ENCODE measurements at places on chromosomes 16 and 17. TPM values are rescaled to one million over a fixed set of nuclear protein-coding genes. Genes with fewer than 3 reads are reported as not detected.
A peak's percentile ranks its signal among the peaks of the same experiment; 100 is the strongest.

DNA sequence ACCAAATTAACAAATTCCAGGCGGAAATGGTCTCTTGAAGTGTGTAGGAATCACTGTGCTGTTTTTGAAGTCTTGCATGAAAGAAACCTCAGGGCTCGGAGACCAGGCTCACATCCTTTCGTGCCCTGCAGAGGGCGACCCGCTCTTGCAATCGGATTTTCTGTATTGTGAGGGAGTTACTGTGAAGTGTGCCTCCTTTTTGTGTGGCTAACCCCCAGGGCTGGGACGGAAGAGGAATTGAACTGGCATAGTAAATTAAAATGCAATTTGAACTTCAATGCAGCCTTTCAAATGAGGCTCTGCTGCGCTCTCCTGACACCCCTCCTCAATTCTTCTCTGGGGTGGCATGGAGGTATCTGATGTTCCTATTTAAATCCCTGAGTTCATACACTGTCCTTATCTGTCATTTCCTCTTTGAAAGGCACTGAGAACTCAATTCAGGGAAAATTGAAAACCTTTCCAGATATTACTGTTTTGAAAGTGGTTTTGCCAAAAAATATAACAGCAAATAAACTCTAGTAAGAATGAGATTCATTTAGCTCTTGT, 51.5 kb upstream of the MGAT5B start:
- DNase-seq: peak; percentile 29

RFWD3 gene
- 31.2 TPM for total RNA-seq

GRCh38 chr16:50268352-50268751, 2.0 kb downstream of the ADCY7 start:
- DNase-seq: no peak

- DNase-seq: no peak
Observed at GRCh38 chr16:23410176-23410575, 42.8 kb downstream of the COG7 start.

DNA sequence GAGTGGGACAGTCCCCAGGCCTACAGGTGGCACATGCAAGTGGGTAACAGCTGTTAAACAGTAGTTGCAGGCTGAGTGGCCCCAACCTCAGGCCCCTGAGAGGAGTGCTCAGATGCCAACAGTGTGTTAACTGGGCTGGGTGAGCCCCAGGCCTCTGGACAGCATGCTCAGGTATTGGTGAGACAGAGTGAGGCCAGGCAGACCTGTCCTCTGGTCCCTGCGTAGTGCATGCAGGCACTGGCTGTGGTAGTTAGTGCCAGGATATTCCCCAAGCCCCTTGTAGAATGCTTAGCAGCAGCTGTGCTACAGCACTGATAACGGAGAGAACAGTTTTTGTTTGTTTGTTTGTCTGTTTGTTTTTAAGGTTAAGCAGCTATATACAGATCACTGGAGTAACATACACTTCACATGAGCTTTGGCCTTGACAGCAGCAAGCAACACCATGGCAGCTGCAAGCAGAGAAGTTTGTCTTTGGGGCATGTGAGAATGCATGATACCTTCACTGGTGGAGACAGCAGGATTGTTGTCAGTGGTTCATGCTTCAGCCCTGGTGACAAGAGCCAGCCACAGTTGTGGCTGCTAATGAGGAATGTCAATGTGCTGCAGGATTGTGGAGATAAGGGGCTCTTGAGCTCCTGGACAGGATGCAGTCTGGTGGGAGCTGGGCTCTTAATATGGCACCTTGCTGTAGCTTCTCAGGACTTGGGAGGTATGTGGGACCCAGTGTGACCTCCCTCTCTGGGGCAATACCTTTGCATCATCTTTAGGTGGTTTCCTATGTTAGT, 614.4 kb downstream of the CDH11 start:
- DNase-seq: no peak

DNA sequence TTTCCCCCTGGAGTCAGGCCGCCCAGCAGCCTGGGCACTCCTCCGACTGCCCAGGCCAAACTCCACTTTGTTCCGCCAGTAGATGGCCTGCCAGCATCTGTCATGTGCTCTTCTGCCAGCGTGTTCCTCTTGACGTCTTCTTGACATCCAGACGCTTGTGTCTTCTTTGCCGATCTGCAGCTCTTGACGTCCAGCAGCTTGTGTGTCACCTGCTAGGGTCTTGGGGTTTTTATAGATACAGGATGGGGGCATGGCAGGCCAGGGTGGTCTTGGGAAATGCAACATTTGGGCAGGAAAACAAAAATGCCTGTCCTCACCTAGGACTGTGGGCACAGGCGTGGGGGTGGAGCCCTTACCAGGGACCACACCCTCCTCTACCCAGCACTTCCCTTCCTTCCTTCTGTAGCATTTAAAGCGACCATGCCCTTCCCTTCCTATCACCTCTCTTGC, 88.7 kb downstream of the BMERB1 start:
- DNase-seq: no peak

DNA sequence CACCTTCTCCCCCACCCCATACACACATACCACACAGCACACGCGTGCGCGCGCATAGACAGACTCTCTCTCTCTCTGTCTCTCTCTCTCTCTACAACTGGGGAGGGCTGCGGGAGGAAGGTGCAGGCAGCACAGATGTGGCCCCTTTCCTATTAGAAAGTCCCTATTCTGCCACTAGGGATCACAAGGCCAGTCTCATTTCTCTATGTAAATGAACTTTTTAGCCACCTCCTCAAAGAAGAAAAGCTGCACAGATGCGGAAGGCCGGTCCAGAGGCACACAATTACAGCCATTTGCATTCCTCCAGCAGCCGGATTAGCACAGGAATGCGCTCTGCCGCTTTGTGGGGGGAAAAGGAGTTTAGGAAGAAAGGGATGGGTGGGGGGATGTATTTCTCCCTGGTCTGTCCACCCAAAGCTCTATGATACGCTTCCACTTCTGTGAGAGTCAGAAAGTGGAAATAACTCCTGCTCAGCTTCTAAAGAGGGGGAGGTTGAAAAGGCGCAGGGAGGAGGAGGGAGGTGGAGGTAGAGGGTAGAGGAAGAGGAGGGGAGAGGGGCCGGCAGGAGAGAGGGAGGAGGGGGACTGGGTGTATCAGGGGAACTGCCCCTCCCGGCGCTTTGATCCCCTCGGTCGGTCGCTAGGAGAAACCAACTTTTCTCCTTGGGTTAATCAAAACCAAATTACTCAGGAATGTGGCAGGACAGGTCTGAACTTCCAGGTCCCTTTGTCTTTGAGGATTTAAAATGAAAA, 11.7 kb downstream of the ZFHX3 start:
- DNase-seq: no peak

CACNG5 gene
- total RNA-seq: not detected

- DNase-seq: no peak
Observed at GRCh38 chr17:33989361-33990148, 265.5 kb upstream of the CCL2 start.

PYDC1 gene
- not detected for total RNA-seq

- no peak for DNase-seq
Observed at GRCh38 chr16:80330803-80331202, 210.0 kb upstream of the DYNLRB2 start.

DNA sequence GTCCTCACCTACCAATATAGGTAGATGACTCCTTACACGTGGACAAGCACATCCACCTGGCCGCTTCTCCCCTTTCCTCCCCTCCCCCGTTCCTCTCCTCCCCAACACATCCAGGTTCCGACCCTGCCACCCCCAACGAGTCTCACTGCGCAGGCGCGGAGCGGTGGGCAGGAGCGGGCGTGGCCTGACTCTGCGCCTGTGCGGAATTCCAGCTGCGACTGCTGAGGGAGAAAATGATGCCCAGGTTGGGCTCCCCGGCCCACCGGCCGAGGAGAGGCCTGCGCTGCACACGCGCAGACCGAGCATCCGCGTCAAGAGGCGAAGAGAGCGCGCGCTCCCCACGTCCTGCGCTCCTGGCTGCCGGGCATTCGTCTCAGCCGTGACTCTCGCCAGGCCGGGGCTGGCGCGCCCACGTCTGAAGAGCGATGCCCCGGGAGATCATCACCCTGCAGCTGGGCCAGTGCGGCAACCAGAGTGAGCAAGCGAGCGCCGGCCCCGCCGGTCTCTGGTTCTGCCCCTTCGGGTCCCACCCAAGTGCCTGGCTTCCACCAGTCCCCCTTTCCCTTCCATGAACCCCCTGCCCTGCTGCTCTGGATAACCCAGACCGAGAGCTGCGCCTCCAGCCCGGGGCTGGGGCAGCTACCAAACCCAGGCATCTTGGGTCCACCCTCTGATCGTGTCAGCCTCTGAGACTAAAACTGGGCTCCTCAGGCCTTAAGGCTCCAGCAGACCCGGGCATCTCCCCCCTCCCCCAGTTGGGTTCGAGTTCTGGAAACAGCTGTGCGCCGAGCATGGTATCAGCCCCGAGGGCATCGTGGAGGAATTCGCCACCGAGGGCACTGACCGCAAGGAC, at the start of gene TUBG2:
Gene TUBG2, plus strand, starts transcription at position 206 of the 853 bp plus-strand sequence. Its CDS starts 220 bp downstream, at position 426.
- peak; percentile 89 for DNase-seq

DNA sequence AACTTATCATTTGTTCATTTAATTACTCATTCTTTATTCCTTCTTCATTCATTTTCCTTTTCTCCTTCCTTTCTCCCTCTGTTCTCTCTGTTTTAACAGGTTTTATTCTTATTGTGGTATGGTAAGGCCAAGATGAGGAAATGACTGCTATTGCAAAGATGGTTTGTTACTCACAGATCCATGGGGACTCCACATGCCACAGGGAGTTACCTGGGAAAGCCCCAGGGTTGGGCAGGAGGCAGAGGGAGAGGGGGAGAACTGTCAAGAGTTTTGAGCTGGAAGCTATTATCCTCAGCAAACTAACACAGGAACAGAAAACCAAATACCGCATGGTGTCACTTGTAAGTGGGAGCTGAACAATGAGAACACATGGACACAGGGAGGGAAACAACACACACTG, 453.3 kb downstream of the WWOX start:
- DNase-seq: no peak

DNA sequence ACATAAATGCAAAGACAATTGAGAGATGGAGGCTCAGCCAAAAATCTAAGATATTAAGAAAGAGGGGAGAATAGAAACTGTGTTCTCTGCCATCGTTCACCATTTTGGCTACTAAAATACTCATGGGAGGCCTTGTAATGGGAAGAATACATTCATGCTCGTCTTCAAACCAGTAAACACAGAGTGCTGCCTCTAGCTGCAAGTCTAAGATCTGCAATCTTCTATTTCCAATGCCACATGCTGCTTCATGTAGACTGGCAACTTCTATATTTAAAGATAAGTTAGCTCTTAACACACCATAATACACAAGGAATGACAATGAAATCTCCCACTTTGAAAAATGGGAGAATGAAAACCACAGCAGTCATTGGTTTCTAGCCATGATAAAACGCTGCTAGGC, 387.3 kb downstream of the HS3ST3B1 start:
- no peak for DNase-seq

VMO1 gene
- total RNA-seq: 0.17 TPM

GRCh38 chr17:41967921-41968578, 1.5 kb downstream of the CNP start:
- no peak for DNase-seq

- peak; percentile 37 for DNase-seq
Observed at GRCh38 chr17:794876-795275, 12.7 kb downstream of the MRM3 start.

GRCh38 chr17:41505809-41506767, 676 bp upstream of the KRT13 start:
- no peak for DNase-seq

ABCC6 gene
- 0.33 TPM for total RNA-seq

GPR179 gene
- total RNA-seq: not detected

MEOX1 gene
- total RNA-seq: not detected

DNA sequence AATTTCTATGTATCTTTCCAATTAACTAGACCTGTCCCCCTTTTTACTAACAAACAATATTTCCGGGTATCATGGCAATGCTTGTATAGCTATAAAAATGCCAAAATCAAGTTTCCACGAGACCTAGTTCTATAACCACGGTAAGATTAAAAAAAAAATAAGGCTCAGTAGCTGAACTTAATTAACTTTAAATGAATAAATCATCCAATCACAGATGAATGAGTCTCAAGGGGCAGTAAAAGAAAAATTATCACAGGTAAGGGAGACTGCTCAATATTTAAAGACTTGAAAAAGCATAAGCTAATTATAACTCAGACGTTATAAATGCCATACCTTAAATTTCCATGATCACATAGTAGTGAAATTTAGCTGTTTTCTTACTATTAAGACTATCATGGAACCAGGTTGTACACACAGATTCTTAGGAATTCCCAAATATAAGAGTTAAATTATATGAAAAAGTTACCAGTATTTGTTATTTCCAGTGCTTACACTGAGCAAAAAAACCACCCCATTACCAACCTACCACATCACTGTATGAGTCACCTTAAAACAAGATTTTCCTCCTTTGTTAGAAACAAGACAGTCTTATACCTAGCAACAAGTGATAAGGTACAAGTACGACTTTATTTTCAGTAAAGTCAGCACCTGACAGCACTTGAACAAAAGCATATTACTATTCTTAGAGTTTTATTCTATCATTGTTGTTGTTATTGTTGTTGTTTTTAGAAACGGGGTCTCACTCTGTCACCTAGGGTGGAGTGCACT, 20.6 kb downstream of the SSH2 start:
- DNase-seq: peak; percentile 55
